Spleen (tissue), 13 donors: ENCODE measurements at places on chromosomes 1 and 21. TPM values are rescaled to one million over a fixed set of nuclear protein-coding genes. Genes with fewer than 3 reads are reported as not detected.

DNA sequence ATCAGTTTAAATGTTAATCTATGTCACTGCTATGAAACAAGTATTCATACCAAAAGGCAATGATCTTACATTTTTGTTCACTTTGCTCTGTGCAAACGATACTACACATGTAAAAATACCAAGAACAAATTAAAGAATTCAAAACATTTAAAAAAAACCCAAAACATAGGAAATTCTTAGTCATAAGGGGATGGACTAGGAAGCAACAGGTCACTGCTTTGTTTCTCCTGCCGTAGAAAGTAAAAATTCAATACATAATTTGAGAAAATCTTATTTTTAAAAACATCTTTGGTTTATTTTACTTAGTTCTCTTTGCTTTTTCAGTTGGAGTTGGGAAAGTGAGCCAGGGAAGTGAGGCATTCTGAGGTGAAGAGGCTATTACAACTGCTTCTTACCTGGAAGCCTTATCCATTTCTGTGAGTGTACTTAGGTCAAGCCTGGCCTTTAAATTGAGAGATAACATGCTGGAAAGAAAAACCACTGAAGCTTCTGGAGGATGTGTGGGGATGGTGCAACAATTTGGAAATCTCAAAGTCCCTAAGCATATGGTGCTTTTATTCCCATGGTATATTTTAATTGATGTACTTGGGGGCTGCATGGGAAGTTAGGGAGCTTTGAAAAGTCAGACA, 183.5 kb downstream of the CDC42BPA start:
- DNase-seq = no peak
- H3K36me3 ChIP-seq = no peaks in the 10 kb centered on the region
- H3K27ac ChIP-seq = no peak overlapping the region
- no peaks in the 10 kb centered on the region for H3K27me3 ChIP-seq

- H3K4me1 ChIP-seq = peaks cover 46% of the 10 kb centered on the region
- H3K27me3 ChIP-seq = no peaks in the 10 kb centered on the region
- DNase-seq = no peak
- peaks cover 5% of the 10 kb centered on the region for H3K36me3 ChIP-seq
- peak overlapping the region; percentile 64 for H3K27ac ChIP-seq
Observed at GRCh38 chr1:205301205-205301821, 20.2 kb downstream of the NUAK2 start.

- H3K27ac ChIP-seq = peak overlapping the region; percentile 36
- H3K36me3 ChIP-seq = no peaks in the 10 kb centered on the region
- H3K4me3 ChIP-seq = no peak overlapping the region
- peak; percentile 81 for DNase-seq
- H3K27me3 ChIP-seq = no peaks in the 10 kb centered on the region
Observed at GRCh38 chr1:159211331-159212136, 6.9 kb downstream of the ACKR1 start.

Gene LEFTY1
- 0.52 TPM for total RNA-seq
